Smooth muscle cell of trachea (primary cell): ENCODE measurements at places on chromosomes 12 and 14. TPM values are rescaled to one million over a fixed set of nuclear protein-coding genes. Genes with fewer than 3 reads are reported as not detected.

Gene POTEM
- total RNA-seq = not detected in 2 replicates

Gene SLCO1A2
- not detected in 2 replicates for total RNA-seq

Gene P2RX2
- not detected in 2 replicates for total RNA-seq

Gene GPR137C
- total RNA-seq = 0.17 and 0.58 TPM in 2 replicates

Gene KRT79
- total RNA-seq = not detected in 2 replicates

Gene TESPA1
- total RNA-seq = not detected in 2 replicates

Gene CELA1
- total RNA-seq = not detected in 2 replicates

Gene MYF5
- not detected in 2 replicates for total RNA-seq

Gene PLCZ1
- 0.33 TPM in 1 of 2 replicates, not detected in the other for total RNA-seq

Gene PEBP1
- 226 and 243 TPM in 2 replicates for total RNA-seq

Gene PLEKHG7
- total RNA-seq = not detected in 2 replicates

Gene DNAI7
- 0.17 and 0.29 TPM in 2 replicates for total RNA-seq

Gene SERPINA3
- total RNA-seq = 0.15 and 3.5 TPM in 2 replicates

Gene RNASE7
- 0.17 TPM in 1 of 2 replicates, not detected in the other for total RNA-seq

Gene SDSL
- 5.8 and 6.1 TPM in 2 replicates for total RNA-seq

Gene TAS2R8
- 0.29 TPM in 1 of 2 replicates, not detected in the other for total RNA-seq
